ENCODE measurements at places on chromosomes 5 and 9.
A peak's percentile ranks its signal among the peaks of the same experiment; 100 is the strongest.

GRCh38 chr5:142320851-142321560 is 3.8 kb downstream of the SPRY4 start:
- no peak for DNase-seq

DNA sequence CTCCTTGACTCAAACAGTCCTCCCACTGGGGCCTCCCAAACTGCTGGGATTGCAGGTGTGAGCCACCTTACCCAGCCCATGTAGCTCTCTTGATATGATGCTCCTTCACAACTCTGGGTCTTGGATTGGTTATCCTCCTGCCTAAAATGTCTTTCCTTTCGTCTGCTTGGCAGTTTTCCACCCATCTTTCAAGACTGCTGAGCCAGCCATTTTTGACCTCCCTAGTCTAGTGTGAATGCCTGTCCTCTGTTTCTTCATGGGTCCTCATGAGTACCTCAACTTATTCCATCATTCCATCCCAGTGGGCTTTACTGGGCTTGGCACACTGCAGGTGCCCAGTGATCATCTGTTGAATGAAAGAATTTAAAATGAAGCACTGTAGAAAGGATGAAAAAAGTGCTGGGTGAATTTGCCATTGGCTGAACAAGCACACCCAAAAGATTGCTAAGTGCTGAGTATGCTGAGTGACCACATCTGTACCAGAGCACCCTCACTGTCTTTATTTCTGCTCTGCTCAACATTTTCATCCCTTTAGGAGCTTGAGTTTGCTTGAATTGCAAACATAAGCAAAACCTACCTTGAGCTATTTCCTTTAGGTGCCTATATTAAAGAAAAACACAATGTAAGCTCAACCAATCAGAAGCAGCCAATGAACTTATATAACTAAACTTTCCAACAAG is 84.8 kb upstream of the FAM169A start:
- no peak for DNase-seq

DNA sequence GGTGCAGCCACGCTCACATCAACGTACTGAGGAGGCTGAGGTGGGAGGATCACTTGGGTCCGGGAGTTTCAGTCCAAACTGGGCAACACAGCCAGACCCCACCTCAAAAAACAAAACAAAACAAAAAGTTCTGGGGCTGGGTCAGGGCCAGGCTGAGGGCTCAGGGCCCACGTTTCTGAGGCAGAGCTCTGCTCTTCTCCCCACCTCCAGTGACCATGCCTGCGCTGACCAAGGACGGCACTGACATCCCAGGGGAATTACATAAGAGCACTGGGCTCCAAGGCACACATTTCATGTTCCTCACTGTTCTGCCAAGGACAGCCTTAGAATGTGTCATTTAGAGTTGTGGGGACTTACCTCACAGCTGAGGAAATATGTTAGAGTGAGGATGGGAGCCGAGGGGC is 40.4 kb upstream of the TESK1 start:
- DNase-seq: no peak

GRCh38 chr5:140690376-140690932 is 716 bp downstream of the HARS1 start:
- DNase-seq: no peak

DNA sequence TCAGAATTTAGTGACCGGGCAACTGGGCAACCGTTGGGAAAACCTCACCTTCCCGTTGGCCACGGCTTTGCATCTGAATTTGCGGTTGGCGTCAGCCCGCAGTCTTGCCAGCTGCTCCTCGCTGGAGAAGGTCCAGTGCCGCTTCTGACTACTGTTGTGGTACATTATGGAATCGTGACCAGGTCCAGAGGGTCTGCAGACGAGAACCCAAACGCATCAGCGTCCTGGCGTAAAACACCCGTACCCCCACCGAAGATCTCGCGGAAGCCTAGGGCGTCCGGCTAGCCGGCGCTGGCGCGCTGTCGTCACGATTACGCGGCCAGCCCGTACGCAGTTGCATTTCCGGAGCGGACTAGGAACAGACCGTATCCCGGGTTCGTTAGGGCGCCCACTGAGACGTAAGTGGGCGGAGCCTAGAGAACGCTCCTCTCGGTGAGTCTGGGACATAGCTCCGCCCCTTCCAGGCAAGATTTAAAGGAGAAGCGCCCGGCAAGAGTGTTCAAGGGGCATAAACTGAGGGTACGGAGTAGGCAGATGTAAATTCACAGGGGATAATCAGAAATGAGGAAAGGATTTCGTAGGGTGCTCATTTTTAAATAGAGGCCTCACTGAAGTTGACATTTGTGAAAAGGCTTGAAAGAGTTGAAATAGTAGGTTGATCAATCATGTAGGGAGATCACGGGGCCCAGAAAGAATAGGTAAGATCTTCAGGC is at the start of gene CCNH:
CCNH (minus strand) TSS at position 301 of the 713 bp plus-strand sequence; CDS start at position 165, 136 bp downstream.
- DNase-seq: peak; percentile 95

GRCh38 chr5:141369994-141370848 is at the start of gene PCDHGB3:
Gene PCDHGB3 (plus strand): TSS chr5:141370242. CDS start chr5:141370395, 153 bp downstream.
- DNase-seq: no peak

DNA sequence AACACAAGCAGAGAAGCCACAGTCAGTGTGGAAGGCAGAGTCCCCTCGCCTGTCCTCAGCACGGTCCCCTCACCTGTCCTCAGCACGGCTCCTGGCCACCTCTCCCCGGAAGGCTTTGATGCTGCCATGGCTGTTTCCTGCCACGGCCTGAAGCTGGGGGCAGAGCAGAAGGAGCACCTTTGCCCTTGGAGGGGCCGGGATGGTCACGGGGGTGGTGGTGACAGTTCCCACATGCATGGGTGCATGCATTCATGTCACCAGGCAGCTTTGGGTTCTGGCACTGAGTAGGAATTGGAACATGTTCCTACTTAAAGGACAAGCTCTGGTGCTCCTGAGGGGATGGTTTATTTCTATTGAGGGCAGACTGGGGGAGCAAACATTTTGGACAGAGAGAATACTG is 57.8 kb upstream of the PHYKPL start:
- DNase-seq: no peak

- DNase-seq: no peak
Observed at GRCh38 chr5:40333459-40334241, 346.1 kb upstream of the PTGER4 start.

GRCh38 chr9:96522366-96522765 is 72.4 kb downstream of the HABP4 start:
- DNase-seq: peak; percentile 11

DNA sequence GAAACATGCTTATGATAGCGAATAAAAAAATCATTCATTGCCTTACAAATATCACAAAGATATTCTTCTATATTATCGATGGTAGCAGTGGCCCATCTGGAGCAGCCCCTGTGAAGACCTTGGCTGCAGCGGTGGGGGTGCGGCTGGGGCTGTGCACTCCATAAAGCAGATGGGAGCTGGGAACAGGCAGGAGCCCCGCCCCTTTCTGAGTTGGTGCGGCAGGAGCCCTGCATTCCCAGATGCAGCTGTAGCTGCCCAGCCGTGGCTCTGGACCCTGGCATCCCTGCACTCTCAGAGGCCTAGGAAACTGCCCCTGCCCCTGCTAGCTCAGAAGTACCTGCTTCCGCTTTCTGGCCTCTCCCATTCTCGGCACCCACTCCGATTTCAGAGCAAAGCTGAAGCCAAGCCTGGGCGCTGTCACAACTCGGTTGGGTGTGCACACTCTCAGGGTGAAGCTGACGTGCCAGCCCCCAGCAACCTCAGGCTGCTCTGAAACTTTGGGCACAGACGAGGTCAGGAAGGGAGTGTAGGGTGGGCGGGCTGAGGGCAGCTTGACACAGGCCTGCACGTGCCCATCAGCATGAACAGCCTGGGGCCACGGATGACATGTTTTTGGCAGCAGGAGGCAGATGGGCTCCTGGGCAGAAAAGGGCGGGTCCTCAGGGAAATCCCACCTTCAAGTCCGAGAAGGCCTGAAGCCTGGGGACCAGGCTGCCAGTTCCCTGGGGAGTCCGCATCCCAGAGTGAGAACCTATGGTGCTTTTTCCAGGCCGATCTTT is 1440.8 kb upstream of the ACO1 start:
- no peak for DNase-seq

DNA sequence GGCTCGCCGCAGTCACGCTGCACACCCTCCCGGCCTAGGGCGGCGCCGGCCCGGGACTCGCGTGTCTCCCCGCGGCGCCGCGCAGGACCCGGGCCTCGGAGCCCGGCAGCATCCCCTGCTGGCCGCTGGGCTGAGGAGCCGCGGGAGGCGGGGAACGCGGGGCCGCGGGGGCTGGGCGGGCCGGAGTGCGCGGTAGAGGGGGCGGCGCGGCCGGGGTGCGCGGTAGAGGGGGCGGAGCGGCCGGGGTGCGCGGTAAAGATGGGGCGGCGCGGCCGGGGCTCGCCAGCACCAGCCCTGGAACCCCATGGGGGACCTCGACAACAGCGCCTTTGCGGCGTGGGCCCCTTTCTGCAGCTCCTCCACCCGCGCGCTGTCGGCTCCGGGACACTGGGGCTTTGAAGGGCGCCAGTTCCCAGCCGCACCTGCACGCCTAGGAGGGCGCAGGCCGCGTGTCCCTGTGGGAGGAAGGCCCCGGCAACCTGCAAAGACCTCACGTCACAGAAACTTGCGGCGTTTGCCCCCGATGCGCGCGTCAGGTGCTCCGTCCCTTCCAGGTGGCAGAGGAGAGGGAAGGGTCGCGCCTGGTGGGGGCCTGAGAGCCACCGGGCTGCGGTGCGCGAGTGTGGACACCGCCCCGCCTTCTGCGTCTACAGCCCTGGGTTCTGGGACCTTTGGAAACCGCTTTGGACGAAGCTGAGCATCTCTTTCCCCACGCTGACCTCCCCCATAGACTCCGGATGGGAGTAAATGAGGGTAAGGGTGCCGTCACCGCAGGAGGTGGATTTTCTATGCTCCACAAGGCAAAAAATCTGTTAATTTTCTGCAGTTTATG is 49.6 kb downstream of the NSUN2 start:
- no peak for DNase-seq

GRCh38 chr5:55969956-55970355 is 24.8 kb downstream of the IL6ST start:
- no peak for DNase-seq

DNA sequence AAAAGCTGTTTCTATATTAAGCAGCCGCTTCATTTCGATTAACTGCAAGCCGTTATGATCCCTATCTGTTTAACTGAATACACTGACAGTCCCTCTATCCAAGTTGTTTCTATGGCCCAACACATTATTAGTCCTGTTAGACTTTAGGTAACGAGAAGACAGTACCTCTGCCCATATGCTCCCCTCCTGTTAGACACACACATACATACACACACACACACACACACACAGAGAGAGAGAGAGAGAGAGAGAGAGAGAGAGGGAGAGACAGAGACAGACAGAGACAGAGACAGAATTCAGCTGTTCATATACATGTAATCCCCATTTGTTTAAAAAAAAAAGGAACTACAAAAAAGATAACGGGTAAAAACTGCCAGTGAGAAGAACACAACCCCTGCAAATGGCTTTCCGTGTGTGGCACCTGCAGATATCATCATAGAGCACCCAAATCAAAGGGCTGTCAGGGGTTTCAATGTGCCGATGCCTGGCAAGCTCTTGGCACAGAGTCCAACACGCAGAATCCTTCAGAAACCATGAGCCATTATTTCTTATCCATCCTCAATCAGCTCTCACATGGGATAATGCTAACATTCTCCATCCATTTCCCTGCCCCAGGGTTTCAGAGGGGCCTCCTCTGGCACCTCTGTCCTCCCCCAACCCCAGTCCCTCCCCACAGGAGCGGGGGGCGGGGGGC is 144.0 kb downstream of the MYO10 start:
- DNase-seq: no peak

DNA sequence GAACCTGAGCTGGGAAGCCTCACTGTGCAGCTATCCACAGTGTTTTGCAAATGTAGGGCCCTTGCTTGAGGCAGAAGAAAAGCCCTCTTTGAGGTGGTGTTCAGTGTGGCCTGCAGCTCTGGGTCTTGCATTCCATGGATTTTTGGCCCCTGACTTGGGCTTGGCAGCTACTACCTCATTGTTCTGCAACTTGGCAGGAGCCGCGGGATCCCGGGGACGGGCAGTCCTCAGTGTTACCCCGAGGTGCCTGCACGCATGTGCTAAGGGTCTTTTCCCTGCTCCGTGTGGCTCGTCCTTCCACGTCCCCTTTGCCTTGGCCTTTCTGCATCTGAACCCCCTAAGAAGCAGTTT is 39.8 kb downstream of the NEK6 start:
- DNase-seq: no peak

- DNase-seq: peak; percentile 5
Observed at GRCh38 chr5:60540856-60541805, 158.8 kb downstream of the DEPDC1B start.

DNA sequence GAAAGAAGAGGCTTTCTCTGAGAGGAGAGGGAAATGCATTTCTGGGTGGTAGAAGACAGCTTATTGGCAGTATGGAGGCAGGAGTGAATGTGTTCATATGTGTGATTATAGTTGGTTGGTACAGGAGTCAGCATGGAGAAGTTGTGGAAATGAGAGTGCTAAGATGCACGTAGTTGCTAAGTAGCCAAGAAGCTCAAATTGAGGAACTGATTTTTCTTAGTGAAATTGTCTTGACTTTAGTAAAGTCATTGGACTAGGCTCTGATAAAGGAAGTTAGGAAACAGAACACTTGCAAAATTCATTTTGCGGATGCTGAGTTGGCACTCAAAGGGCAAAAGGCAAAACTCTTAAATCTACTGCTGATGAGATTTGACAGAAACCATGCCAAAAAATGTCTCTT is 158.9 kb upstream of the VCAN start:
- DNase-seq: no peak

DNA sequence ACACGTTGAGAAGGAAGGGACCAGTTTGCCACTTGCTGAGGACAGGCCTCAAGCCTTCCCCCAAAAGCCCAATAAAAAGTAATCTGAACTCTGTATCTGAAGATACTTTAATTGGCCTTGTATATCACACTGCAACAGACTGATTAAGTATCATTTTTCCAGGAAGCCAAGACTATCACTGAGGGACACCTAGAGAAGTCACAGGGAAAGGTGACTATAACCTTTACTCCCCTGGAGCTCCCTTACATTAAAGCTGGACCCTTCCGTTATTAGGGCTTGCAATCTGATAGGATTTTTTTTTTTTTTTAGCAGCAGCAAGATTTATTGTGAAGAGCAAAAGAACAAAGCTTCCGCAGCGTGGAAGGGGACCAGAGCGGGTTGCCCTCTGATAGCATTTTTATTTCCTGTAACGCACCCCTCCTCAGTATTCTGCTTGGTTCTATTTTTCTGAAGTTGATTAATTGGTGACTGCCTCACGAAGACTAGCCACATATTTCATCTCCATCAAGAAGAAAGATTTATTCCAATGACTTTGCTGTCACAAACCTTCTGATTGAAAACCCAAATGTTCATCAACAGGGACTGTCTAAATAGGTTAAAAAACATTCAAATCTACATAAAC is 2.7 kb downstream of the CDC14B start:
- DNase-seq: no peak

DNA sequence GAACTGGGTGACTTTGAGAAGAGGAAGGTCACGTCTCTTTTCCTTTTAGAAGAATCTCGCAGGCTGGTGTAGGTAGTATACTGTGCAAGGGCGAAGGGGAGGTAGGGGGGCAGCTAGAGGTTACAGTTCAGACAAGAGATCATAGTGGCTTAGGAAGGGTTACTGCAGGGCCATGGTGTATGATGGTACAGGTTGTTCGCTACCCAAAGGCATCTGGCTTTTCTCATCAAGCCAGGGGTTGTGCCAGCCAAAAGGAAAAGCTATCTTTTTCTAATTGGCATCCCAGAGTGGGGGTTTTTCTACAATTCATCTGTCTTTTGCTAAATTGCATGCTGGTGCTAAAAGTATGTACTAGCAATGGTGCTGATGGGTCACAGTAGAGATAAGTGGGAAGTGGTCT is 22.8 kb downstream of the MAMDC2 start:
- DNase-seq: no peak

- DNase-seq: no peak
Observed at GRCh38 chr5:9833871-9834270, 203.7 kb upstream of the TAS2R1 start.

- DNase-seq: no peak
Observed at GRCh38 chr9:29282121-29282520, 1708.8 kb upstream of the C9orf72 start.

GRCh38 chr9:22447618-22448305 is 1.1 kb downstream of the DMRTA1 start:
- no peak for DNase-seq

Measured in T-helper 2 cell (primary cell).